ENCODE measurements at places on chromosomes 6 and 20.
A peak's percentile ranks its signal among the peaks of the same experiment; 100 is the strongest.

DNA sequence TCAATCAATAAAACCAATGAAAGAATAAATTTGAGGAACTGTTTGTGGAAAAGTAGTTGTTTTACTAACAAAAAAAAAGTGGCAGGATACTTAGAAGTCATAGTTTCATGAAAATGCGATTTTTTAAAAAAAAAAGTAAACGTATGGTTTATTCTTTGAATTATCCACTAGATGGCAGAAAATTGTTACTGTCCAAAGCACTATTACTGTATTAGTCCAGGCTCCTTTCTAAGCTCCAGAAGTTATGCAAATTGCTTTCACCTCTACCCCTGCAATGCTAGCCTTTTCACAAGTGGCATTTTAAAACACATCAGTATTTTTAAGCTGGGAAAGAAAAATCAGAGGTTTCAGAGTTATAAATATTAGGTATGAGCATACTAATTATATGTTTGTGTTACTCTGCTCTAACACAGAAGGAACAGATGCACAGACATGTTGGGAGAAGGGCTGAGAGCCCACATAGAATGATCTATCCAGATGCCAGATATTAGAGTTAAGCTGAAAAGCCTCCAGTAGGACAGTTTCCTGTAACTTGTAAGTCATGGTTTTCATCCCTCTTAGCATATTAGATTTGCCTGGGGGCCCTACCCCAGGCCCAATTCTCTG, 63.9 kb downstream of the FHL5 start:
- no peak for DNase-seq

GRCh38 chr6:125194941-125195340, 41.4 kb downstream of the TPD52L1 start:
- DNase-seq: no peak

DNA sequence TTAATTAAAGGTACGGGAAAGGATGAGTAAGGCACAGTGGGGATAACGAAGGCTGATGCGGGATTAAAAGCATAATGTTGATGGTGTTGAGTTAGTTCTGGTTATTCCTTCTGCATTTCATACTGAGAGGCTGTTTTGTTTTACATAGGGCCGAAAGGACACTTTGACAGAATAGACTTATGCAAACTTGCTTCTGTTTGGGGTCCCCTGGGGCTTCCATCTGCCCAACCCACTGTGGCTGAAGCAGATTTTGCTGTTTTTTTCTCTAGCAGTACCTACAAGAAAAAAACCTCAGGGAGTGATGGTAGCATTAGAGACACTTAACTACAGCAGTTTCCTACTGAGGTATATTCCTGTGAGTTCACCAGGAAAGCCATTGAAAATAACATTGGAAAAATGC, 136.1 kb upstream of the SUPT3H start:
- DNase-seq: no peak

DNA sequence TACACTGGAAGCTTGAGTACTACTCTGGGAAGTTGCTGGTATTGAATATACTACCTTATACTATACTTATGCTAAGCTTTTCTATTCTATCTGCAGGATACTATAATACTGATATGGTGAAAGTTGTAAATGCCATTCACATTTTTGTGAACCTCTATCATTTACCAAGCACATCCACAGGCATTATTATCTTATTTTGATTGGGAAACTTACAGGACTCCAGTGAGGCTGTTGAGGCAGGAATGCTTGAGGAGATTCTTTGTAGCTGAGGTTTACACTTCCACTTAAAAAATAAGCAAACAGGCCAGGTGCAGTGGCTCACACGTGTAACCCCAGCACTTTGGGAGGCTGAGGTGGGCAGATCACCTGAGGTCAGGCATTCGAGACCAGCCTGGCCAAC, 442.9 kb downstream of the QKI start:
- no peak for DNase-seq

DNA sequence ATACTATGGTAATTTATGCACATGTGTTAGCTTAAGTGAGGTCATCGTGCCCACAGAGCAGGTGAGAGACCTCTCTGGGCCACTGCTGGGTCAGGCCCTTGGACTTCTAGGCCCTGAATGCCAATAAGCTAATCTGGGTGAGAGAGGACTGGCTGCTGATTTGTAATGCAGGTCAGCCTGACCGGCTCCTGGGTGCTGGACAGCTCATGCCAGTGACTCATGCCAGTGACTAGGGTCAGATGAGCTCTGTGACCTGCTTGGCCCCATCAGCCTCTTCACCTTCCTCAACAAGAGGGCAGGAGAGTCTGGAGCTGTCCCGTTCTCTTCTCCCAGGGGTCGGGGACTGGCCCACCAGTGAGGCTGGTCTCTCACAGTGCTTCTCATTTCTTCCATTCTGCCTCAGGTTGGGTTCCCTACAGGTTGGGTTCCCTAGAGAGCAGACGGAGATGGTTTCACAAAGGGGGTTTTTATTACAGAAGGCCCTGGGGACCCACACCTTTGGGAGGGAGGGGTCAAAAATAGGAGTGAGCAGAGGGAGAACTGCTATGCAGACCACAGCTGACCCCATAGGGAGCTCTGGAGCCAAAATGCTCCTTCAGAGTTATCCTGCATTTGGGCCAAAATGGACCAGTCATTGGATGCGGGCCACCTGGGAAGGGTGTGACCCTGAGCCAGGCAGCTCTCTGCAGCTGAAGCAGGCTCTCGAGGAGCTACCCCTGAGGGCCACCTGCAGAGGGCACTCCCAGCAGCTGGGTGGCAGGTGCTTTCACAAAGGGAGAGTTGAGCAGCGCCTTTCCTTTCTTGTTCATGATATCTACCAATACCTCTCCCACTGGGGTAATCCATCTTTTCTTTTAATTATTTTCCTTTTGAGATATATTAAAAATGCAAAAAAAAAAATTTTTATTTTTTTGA, 2.2 kb upstream of the OXT start:
- no peak for DNase-seq

GRCh38 chr6:41757931-41758640, 10.9 kb upstream of the PGC start:
- DNase-seq: no peak

DNA sequence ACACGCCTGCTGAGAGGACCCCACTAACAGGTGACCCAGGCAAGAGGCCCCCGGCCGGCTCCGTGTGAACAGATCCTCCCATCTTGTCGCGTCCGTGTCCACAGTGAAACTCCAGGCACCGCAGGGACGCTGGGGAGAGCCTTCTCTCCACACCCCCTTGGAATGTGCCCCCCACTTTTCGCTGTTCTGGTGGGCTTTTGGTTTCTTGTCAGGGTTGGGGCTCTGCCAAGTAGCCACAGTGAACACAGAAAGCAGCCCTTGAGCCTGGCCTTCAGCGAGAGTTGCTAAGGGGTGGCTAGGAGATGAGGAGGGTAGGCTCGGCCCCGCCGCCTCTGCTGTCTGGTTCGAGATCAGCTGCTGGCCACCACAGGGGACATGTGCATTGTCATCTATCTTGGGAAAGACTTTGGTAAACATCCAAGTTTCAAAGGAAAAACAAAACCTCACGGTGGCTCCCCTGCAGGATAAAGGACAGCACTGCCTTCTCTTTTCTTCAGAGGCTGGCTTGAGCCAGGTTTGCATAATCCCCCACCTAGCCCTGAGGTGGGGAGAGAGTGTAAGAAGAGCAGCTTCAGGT, 22.7 kb downstream of the SYNDIG1 start:
- DNase-seq: no peak

GRCh38 chr6:145483191-145483996, 251.9 kb downstream of the EPM2A start:
- no peak for DNase-seq

DNA sequence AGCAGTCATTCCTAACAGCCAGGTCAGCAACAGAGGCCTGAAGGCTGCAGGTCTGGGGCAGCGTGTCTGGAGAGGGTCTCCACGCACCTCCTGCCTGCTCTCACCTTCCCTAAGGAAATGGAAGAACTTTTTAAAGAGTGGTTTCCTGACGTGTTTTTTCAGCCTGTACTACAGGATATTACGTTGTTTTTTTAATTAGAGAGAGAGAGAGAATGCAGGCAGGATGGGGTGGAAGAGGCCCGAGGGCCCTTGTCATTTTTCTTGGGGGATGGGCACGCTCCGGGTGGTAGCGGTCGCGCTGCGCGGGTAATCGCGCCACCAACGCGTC, 2.1 kb downstream of the DLL1 start:
- DNase-seq: no peak

- DNase-seq: no peak
These were observed 39.7 kb upstream of the IRF4 start for GRCh38 chr6:351867-352289.

DNA sequence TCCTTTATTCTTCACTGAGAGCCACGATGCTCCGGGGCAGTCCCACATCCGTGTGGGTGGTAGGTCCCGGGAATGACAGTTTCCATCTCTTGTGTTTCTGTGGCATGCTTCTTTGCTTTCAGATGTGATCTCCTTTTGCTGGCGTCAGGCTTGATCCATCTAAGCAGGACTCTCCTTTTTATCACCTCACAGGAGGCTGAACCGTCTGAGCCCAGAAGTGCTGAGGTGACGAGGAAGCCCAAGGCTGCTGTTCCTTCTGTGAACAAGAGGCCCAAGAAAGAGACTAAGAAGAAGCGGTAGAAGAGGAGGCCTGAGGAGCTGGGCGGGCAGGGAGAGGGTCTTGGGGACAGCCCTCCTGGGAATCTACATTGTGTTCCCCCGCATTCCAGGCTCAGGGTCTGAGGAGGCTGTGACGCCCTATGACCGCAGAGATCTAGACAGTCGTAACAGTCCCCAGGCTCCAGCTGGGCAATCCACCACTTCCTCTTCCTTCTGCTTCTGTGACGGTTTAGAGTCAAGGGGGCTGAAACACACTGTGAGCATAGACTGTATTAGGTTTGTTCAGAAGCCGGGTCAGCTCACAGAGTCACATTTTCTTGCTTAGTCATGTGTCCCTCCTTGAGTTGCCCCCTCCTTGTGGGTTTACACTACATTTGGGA, 26.8 kb downstream of the MANBAL start:
- DNase-seq: no peak

GRCh38 chr20:16608277-16608650, 35.0 kb upstream of the KIF16B start:
- DNase-seq: no peak

- no peak for DNase-seq
These were observed 82.4 kb downstream of the TMEM242 start for GRCh38 chr6:157240960-157241311.

- DNase-seq: no peak
These were observed 2.1 kb downstream of the GFOD1 start for GRCh38 chr6:13485303-13485702.

- DNase-seq: no peak
These were observed 260.8 kb downstream of the ZFAND3 start for GRCh38 chr6:38080360-38080759.

DNA sequence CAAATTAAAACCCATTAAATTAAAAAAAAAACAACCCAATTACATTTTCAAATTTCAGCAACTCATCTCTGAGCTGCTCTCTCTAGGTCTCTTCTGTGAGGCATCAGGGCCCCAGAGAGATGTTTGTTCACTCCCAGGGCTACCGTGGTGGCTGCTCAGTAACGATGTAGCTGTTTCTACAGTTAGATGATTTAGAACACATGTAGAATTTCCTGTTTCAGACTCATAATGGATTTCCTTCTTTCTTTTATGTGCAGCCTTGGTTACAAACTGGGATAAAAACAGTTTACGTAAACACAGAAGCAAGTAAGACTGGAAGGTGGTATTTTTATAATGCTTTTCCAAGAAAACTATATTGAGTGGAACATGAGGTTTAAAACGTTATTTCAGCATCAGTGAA, 116.1 kb upstream of the CCN2 start:
- DNase-seq: no peak

GRCh38 chr6:134097114-134097707, 44.8 kb upstream of the SLC2A12 start:
- DNase-seq: peak; percentile 26

- DNase-seq: no peak
These were observed 610 bp downstream of the PSORS1C1 start for GRCh38 chr6:31114970-31115849.

DNA sequence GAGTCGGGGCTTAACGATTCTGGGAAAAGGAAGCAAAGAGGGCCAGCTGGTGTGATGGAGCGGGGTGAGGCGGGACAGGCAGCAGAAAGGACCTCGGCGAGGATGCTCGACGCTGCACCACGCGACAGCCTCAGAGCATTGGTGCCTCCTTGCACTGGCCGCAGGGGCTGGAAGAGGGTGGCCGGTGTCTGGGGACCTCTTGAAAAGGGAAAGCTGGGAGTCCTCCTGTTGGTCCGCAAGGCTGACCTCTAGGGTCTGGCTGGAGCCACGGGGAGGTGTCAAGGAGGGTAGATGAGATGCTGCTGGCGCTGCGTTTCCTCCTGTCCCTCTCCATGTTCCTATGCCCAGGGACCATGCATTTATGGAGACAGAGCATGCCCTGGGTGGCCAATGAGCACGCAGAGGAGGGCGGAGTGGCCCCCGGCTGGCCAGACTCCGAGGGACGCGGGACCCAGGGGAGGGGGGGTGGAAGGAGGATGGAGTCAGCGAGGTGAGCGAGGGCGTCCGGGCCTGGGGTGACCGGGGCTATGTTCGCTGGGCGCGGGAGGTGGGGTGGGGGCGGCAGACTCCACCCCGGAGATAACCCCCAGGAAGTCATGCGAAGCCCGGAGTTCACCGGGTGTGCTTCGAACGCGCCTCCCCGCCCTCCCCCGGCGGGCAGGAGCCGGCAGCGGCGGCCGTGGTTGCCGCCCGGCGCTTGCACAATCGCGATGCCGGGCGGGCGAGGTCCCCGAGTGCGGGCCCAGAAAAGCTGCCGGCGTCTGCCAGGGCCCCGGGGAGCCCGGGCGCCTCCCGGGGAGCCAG, at the start of gene CYP24A1:
CYP24A1 (minus strand) TSS at position 334 of the 804 bp plus-strand sequence. CDS start 407 bp downstream, outside the sequence.
- DNase-seq: no peak

GRCh38 chr6:89290401-89291155, 24.5 kb downstream of the GABRR2 start:
- DNase-seq: no peak

GRCh38 chr20:24033151-24033550, 44.6 kb upstream of the GGTLC1 start:
- DNase-seq: no peak

- DNase-seq: no peak
These were observed 11.8 kb downstream of the FAM83D start for GRCh38 chr20:38937978-38938473.

- no peak for DNase-seq
These were observed 60.1 kb downstream of the SLX4IP start for GRCh38 chr20:10495173-10495572.

- DNase-seq: no peak
These were observed 188.8 kb downstream of the TASP1 start for GRCh38 chr20:13449868-13450434.

DNA sequence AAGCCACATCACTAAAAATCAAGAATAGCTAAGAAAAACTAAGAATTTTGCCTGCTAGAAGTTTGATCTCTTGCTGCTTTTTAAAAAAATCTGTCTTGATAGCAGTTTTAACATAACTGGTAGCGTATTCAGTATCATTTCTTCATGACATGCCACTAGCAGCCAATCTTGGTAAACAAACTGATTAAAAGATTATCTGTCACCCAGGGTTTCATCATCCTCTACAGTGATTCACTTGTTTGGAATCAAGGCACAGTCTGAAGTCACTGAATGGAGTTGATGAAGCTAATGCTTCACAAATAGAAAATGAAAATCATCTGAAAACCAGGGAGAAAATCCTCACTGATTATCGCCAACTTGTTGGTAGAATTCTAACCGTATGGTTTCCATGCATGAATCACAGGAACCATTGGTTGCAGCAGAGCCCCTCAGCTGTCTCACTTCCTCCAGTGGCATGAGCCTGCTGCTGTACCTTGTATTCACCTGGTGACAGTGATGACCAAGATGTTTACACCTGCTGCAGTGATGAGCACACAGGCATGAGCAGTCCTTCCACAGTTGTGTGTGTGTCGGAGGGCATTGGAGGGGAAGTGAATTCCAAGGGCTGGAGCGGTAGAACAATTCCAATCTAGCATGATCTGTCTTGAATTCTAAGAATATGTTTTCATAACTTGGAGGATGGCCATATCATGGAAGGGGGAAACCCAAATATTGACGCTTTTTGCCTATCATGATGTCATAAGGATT, 275.0 kb downstream of the KHDC1L start:
- peak; percentile 0 for DNase-seq

Measured in stimulated activated CD4-positive, alpha-beta T cell treated with anti-CD3 and anti-CD28 coated beads, Interleukin-15, amount 100 ng/mL, for 48 hours (primary cell).